Lower lobe of right lung (tissue), 2 donors: ENCODE measurements at places on chromosomes 5 and 9. TPM values are rescaled to one million over a fixed set of nuclear protein-coding genes. Genes with fewer than 3 reads are reported as not detected.
A peak's percentile ranks its signal among the peaks of the same experiment; 100 is the strongest.

DNA sequence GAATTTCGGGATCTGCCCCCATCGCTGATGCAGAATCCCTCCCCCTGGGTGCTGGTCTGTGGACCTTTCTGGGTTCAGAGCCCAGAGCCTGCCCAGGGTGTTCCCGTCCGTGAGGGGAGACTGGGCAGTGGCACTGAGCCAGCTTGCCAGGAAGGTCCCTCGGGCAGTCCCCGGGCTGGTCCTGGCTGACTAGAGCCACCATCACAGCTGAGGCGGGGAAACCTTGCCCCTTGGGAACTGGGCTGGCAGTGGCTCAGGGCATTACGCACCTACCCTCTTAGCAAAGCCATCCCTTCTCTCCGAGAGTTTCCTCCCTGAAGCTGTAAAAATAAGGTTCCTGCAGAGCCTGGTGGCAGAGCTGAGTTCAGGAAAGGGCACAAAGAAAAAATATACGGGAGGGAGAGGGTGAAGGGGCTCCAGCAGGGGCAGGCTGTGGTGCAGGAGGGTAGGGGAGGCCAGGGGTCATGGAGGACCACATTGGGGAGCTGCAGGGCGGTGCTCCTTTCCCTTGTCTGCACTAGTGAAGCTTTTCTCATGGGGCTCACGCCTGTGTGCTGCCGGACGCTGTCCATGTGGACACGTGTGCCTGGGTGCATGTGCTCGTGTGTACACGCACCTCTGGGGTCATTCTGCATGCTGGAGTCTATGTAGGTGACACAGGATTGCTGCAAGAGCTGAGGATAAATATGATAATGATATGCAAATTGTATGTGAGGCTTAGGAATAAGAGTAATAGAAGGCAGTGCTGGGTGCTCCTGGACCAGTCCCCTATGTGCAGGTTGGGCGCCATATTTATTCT lies 118.9 kb downstream of the LHX2 start:
- no peak for DNase-seq

DNA sequence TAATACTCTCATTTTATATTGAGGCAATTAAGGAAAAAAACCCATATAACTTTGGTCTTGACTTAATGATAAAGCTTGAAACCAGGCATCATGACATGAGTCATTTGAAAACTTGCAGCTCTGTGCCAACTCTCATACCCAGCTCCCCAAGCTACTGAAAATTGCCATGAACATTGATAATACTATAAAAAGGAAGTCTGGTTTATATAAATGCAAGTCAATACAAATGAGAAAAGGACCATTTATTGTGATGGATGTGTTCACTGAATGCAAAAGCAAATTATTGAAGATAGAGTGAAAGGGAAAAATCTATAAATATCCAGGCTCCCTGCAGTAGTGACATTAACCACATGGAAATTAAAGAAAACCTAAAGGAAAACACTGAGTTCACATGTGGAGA lies 116.3 kb downstream of the DEPDC1B start:
- no peak for DNase-seq

AGXT2 gene
- not detected for total RNA-seq

FIBCD1 gene
- 1.3 TPM for total RNA-seq

ZNF354C gene
- 6.7 TPM for total RNA-seq

- no peak for DNase-seq
These were observed 61.1 kb downstream of the TMEM161B start for GRCh38 chr5:88207575-88207974.

DNA sequence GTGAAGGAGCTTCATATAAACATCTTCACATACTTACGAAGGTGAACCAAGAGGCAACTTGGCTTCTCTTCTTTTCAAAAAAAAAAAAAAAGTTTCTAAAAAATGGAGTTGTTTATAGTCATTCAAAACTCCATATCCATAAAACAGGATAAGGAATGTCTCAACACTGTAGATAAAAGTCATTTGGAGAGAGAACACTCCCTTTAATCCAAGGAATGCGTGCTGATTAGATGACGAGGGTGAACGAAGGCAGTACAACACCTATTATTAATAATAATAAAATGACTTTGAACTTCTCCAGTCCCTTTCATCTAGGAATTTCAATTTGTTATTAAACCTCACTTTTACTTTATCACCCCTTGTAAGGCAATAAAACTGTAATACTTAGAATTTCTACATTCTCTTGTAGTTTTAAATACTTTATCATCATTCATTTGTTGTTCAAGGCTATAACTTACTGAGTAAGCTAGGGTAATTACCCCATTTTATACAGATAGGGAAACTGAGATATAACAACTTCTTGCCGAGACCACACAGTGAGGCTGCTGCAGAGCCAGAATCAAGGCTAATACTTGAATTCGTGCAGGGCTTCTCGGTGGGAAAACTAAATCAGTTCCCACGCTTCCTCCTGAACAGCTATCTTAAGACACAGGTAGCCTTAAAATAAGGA lies 377.1 kb downstream of the EFNA5 start:
- no peak for DNase-seq

DTWD2 gene
- 9.0 TPM for total RNA-seq

GRCh38 chr9:93601063-93601462 lies 24.7 kb downstream of the PHF2 start:
- DNase-seq = no peak

EPB41L4A gene
- 44.8 TPM for total RNA-seq

- no peak for DNase-seq
These were observed 2.5 kb upstream of the PLAC8L1 start for GRCh38 chr5:146107901-146108300.

GRCh38 chr9:3976865-3977613 lies 322.8 kb downstream of the GLIS3 start:
- DNase-seq = no peak

DNA sequence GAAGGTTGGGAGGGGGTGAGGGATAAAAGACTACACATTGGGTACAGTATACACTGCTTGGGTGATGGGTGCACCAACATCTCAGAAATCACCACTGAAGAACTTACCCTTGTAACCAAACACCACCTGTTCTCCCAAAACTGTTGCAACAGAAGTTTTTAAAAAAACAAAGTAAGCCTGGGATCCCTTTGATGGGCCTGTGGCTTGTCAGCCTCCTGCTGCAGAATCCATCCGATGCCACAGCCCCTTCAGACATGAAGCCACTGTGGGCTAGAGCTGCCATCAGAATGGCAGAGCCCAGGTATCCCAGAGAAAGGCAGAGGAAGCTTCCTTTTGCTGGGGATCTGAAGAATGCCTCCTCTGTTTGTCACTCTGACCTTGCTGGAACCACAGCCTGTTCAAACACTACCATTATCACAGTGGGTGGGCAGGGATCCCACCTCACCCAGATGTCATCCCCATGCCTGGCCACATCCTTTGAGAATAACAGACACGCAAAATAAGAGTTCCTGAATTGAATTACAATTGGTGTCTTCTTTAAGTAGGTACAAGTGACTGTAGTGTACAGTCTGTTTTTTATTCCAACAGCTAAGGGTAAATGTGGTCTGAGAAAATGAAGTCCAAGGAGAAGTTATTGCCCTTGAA lies 78.1 kb upstream of the DIRAS2 start:
- DNase-seq = no peak

GRCh38 chr9:32579706-32580331 lies 6.9 kb upstream of the NDUFB6 start:
- DNase-seq = peak; percentile 66

ANKRD34B gene
- 0.30 TPM for total RNA-seq

DNA sequence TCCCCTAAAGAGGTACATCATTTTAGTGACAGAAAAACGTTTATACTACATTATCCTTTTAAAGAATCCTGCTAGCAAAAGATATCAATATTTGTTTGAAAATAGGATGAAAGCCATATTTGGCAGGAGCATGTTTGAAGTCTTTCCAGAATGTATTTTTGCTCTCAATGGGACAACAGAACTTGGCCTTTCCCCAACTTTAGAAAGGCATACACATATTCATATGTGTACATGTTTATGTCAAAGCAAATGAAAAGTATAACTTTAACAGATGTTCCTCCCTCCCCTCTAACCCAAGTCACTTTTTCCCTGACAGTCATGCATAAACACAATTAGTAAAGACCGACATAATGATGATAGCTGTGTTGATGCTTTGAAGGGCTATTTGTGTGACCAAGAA lies 427.8 kb upstream of the CDH6 start:
- no peak for DNase-seq

- DNase-seq = no peak
These were observed 20.5 kb upstream of the SHB start for GRCh38 chr9:38089387-38090165.

DNA sequence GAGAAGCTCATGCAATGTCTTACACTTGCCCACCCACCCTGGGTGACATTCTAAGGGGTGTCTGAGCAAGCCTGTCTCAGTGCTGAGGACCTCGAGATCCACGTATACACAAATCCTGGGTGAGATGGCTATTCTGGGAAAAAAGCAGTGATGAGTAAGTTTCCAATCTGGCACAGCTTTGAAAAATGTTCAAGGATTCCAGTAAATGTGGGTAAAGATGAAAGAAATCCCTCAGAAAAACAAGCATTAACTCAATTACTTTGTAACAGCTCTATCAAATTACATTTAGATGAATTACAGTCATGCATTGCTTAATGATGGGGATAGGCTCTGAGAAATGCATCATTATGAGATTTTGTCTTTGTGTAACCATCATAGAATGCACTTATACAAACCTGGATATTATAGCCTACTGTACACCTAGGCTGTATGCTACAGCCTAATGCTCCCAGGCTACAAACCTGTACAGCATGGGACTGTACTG lies 26.9 kb downstream of the GOLM1 start:
- DNase-seq = no peak

GRCh38 chr5:56900395-56900794 lies 9.0 kb upstream of the SETD9 start:
- DNase-seq = no peak

PKD2L2 gene
- not detected for total RNA-seq

- no peak for DNase-seq
These were observed 10.9 kb downstream of the CXXC5 start for GRCh38 chr5:139658928-139659667.

- DNase-seq = no peak
These were observed 3.4 kb upstream of the CEP72 start for GRCh38 chr5:608429-609370.

- no peak for DNase-seq
These were observed 1031.2 kb downstream of the EFNA5 start for GRCh38 chr5:106639488-106639887.

GRCh38 chr5:146620031-146620668 lies 104.2 kb upstream of the GPR151 start:
- no peak for DNase-seq

- no peak for DNase-seq
These were observed 23.6 kb downstream of the MARCHF6 start for GRCh38 chr5:10377081-10377480.

DNA sequence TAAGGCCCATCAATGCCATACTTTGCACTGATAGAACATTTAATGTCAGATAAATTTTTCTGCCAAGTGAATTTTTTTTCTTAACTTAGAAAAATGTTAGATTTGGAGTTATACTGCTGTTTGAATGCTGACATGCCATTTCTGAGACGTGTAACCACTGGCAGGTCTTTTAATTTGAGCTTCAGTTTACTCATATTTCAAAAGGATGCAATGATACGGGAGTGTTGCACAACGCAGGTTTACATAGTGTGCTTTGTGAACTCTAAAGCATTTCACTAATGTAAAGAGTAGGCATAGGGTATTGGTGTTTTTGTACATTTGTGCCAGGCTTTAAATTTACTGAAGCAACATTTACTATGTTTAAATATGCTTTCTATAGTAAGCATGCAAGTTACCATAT lies 4.2 kb downstream of the ZBTB43 start:
- no peak for DNase-seq

CCL19 gene
- 2.4 TPM for total RNA-seq

DNA sequence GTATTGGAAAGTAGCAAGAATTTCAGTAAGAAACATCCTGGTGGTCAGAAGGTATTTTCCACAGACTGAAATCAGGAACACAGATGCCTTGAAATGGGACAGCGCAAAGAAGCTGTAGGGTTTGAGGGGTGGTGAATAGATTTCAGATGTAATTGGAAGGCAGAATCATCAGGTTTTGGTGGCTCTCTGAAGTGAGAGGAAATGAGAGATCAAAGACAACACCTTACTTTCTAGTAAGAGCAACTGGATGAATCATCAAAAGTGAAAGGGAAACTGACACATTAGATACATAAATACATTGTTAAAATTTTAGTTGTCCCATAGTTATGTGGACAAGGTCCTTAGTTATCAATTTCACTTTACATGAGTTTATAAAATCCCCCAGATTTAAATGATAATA lies 188.2 kb upstream of the SLC27A6 start:
- no peak for DNase-seq

DNA sequence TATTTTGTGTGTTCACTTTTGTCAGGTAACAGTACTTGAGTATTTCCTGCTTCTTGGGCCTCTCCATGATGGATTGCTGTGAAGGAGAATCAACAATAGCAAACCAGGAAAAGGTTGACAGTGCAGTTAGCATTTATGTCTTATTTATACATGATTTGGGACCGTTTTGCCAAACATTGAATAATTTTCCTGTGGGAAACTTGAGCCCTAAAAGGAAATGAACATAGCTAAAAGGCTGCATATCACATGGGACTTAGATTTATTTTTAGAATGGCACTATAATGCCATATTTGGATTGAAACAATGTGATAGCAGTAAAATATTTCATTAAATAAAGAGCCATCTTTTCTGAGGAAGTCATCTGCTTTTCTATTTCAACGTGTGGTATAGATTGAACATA lies 15.3 kb downstream of the GPR21 start:
- DNase-seq = no peak

GRCh38 chr5:147578228-147579024 lies 68.6 kb upstream of the DPYSL3 start:
- DNase-seq = no peak

DNA sequence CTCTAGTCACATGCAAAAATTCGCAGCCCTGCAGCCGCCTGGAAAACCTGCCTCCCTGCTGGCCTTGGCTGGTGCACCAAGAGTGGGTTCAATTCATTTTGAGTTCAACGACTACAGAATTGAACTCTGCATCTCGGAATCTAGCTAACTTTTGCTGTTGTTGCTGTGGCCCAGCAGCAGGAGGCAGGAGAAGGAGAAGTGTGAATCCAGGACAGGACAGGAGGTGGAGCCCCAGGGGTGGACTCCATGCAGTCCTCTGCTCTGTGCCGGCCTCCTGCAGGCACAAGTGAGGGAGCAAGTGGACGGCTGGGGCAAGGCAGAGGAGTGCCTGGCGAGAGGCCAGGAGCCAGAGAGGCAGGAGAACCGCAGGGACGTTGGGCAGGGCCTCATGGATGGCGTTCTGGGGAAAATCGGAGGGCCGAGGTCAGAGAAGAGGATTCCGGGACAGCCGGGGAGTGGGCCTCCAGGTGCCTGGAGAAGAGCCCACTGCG lies 214.2 kb downstream of the FANCC start:
- peak; percentile 59 for DNase-seq

GRCh38 chr5:33725806-33726205 lies 166.0 kb downstream of the ADAMTS12 start:
- DNase-seq = no peak

DNA sequence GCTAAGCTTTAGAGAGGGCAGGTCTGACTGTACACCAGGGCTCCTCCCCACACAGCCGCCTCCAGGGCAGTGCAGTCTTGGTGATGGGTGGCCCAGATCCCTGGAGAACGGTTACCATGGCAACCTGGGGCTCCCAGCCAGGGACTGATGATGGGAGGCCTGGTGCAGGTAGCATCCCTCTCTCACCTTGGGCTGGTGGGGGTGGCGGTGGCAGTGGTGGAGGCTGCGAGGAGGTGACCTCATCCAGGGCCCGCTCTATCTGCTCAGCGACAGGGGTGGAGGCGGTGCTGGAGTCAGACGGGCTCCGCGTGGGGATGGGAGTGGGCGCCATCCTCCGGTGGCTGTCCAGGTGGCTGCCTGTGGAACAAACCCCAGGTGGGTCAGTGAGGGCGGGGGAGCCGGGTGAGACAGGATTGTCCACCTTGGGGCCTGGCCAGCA lies 12.3 kb downstream of the PRR7 start:
- DNase-seq = no peak

GABRA6 gene
- total RNA-seq = not detected
